ENCODE measurements at places on chromosomes 5 and 9.

DNA sequence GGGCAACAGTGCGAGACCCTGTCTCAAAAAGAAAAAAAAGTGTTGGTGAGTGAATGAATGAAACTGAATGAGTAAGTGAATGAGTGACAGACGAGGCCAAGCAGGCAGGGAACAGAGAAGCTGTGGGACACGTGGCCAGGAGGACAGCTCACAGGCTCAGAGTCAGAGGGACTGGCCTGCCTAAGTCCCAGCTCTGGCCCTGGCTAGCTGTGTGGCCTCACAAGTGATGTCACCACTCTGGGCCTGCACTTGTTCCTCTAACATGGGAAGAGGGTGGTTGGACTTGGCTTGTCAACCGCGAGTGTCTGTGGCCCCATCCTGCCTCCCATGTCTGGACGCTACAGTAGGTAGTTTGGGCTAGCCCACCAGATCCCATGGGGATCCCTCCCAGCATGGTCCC lies 4.7 kb upstream of the PLPP7 start:
- DNase-seq = no peak

DNA sequence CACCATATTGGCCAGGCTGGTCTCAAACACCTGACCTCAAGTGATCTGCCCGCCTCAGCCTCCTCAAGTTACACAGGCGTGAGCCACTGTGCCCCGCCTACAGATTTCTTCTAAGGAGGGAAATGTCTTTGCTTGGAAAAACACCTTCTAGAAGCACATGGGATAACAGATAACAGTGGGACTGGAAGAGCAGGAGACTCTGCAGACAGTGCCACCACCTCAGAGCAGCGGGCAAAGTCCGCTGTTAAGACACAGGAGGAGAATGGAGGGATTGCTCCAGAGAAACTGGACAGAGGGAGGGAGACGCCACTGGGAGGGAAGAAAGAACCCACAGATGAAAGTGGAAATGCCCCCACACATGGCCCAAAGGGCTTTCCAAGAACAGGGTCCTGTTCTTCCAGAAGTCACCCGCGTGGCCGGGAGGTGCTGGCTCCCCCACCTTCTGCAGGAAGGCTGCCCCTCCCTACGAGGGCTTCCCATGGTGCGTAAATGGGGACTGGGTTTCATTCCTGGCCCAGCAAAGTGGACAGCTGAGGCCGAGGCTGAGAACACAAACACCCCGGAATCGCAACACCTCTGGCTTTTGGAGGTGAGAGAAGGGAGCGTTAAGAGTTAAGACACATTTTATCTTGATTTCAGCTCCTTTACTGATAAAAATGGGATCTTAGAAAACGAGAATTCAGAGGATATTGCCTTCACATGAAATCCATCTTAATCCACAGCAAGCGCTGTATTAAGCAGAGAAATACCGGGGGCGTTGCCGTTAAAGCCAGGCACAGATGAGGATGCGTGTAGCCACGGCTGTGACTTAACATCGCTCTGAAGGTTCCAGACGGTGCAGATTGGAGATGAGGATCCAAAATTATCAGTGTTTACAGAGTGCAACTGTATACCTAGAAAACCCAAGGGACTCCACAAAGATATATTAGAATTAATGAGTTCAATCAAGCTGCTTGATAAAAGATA lies 11.2 kb downstream of the ADAMTS2 start:
- no peak for DNase-seq

DNA sequence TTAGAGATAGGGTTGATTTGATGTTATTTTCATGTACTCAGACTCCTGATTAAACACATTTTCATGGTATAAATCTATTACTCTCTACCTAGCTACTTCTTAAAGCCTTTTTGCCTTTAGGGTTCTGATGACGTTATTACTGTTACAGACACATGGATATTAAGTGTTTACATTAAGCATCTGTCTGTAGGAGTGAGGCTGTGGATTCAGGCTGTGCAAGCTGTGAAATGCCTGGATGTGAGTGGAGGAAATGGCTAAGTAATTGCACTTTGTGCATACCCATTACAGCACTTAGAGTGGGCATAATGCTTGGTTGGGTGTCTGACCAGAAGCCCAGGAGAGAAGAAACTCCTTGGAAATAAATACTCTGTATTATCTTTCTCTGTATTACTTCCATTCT lies 186.8 kb downstream of the SNX18 start:
- no peak for DNase-seq

DNA sequence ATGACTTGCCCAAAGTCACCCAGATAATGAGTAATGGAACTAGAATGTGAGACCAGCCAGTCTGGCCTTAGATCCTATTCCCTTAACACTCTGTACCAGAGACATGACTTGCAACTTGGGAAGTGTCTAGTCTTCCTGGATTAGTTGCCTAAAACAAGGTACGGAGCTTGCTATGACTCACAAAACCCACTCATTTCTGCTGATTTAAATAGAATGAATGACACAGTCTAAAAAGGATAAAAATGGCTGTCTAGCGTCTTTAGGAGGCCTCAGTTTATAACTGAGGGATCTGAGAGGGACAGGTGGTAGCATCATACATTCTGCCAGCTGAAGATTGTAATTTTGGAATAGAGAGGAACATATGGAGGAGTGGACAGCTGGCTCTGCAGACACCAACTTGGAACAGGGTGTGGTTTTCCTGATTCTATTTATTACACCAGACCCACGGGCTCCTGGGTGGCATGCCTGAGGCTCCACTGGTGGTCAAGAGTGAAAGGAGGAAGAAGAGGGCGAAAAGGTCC lies 62.7 kb downstream of the ABLIM3 start:
- DNase-seq = no peak

GRCh38 chr5:154143211-154143641 lies 47.3 kb upstream of the GALNT10 start:
- DNase-seq = no peak

DNA sequence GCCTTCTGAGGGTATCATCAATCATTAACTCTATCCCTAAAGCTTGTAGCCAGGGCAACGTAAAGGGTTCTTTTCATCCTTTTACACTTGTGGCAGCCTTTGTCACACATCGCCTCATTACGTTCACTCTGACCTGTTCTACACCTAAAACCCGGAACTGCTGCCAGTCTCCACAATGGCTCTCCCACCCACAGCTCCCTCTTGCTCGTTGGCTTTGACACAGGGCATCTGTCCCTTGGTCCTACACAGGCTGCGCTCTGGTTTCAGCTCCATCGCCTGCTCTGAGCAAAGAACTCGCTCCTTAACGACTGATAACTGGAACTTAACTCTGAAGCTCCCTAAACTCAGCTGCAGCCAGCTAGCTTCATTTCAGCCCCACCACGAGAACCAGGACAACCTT lies 112.8 kb upstream of the CTNND2 start:
- no peak for DNase-seq

DNA sequence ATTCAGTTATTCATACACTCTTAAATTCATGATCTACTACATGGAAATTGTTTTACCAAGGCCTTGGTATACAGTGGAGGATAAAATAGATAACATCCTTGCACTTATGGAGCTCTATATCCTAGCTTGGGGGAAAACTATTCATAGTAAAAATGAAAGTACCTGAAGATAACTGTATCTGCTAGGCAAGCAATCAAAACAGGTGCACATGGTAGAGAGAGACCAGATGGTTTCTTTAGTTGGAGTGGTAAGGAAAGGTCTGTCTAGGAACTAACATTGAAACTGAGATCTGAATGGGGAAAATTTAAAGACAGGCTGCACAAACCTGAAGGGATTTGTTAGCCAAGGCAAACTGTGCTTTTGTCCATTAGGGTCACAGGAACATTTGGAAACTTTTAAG lies 11.1 kb upstream of the SLCO4C1 start:
- DNase-seq = no peak

GRCh38 chr5:132751444-132751843 lies 4.2 kb downstream of the CCNI2 start:
- DNase-seq = peak; percentile 56

- DNase-seq = no peak
Observed at GRCh38 chr5:149150457-149150856, 9.2 kb downstream of the ABLIM3 start.

DNA sequence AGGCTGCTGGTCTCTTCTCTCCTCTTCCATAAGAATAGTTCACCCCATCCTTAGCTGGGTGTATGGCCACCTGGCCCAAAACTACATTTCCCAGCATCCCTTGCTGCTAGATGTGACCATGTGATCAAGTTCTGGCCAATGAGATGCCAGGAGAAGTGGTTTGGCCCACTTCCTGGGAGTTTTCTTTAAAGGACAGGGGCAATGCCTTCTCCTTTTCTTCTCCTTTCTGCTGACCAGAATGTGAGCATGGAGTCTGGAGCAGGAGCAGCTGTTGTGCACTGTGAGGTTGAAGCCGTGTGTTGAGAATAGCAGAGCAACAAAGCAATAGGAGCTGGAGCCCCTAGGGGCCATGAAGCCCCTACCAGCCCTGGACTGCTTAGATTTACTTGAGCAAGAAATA lies 36.8 kb downstream of the C9orf50 start:
- peak; percentile 32 for DNase-seq

DNA sequence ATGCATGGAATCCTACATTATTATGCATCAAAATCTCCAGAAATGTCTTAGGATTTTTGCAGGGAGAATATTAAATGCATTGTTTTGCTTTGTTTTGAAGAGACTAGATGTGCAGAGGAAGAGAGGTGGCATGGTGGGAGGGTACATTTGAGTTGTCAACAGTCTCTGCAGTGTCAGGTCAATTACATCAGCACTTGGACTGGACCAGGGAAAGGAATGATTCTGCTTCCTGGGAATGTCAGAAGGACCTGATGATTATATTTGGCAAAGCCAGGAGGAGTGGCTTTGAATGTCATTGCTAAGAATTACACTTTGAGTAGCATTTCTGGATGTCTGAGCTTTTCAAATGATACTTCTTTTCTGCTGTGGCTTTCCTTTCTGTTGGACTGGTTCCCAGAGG lies 17.5 kb upstream of the TMEFF1 start:
- no peak for DNase-seq
